Effector memory CD8-positive, alpha-beta T cell (primary cell): ENCODE measurements at places on chromosomes 6 and 20.

DNA sequence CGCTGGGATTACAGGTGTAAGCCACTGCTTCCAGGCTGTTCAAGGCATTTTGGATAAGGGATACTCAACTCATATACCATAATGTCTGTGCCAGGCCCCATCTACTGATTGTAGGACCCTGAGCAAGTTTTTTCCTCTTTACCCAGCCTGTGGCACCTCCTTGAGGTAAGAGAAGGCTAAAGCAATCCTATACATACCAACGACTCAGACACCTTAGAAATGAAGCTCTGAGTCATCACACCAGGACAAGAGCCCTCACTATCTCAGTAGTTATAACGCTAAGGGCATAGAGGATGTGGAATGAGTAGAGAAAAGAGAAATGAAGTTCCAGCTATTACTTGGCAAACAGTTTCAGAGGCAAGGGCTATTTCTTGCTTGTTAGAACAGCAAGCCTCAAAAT lies 16.9 kb downstream of the NDRG3 start:
- DNase-seq, result no peak

GRCh38 chr6:142819603-142820337 lies 125.2 kb downstream of the HIVEP2 start:
- no peak for DNase-seq

- DNase-seq, result no peak
These were observed 59.2 kb downstream of the TRAM2 start for GRCh38 chr6:52517502-52518278.

DNA sequence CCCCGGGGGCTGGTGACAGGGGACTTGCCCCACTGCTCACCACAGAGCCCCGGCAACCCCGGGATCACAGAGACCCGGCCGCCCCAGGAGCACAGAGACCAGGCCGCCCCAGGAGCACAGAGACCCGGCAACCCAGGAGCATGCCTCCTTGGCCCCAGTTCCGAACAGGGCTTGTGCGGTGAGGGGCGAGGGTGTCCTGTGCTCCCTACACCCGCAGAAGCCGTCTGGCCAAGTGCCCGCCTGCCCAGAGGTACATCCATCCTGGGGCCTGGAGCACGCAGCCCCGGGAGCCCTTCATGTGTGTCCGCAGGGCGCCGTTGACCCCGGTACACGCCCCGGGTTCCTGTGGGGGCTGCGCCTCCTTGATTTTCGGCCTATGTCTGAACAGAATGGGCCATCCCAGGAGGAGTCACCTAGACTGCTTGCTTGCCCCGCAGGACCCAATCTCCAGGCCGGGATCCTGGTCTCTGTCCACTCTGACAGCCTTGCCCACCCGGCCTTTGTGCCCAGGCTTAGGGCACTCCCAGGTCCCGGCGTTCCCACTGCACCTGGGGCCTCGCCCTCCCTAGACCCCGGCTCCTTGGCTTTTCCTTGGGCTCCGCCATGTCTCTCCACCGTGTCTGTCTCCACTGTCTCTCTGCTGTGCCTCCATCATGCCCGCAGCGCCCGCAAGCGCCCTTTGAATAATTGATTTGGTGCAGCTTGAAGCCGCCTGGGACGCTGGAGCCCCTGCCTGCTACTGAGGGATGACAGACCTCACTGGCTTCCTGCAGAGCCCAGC lies 219.8 kb downstream of the ERMARD start:
- no peak for DNase-seq

DNA sequence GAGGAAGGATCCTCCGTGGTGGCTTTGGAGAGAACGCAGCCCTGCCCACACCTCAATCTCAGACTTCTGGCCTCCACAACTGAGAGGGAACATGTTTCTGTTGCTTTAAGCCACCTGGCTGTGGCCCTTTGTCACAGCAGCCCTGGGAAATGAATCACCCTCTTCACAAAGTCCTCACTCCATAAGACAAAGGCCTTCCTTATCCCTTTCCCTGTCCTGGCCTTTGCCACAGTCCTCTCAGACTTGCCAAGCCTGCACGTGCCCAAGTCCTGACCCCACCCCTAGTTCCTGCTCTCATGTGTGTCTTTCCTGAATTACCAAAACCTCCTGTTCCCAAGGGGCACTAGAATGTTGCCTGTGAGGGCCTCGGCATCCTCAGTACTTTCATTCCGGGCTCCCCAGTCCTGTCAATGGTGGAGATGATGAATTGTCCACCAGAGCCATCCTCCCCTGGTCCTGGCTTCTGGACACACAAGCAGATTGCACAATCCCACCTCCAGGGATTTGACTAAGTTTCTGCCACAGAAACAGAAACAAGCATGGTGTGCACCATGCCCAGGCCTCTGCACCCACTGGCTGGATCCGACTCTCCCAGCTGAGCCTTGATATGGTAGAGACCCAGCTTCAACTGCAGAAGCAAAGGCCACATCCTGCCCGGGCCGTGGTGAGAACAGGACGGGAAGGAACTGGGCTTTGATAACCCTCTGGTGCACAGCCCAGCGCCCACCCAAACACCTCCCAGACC lies 232.6 kb upstream of the PDE10A start:
- DNase-seq, result no peak

DNA sequence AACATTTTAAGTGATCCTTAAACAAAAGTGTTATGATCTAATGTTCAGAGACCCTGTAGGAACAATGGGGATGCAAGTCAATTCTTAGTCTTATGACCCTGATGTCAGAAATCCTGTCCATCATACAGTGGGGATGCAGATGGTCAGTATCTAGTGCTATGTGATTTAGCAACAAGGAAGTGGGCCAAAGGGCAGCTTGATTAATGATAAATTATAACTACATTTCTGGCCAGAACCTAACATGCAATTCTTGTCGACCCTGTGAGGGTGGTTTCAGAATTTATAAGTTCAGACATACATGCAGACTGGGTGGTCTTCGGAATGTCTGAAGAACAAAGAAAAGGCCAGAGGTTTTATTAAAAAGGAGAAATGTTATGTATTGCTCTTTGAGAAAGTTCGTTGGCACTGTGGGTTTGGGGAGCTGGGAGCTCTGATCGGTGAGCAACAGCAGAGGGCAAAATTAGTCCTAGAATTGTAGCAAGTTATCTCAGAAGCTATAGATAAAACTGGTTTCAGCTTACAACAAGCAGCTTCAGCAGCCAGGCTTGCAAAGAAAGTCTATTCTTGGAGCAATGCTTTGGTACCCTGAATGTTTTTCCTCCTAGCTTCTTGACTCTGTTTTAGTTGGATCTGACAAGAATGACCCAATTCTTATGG lies 50.8 kb downstream of the RPF2 start:
- no peak for DNase-seq

GRCh38 chr20:22974354-22974753 lies 60.8 kb upstream of the SSTR4 start:
- DNase-seq, result no peak

DNA sequence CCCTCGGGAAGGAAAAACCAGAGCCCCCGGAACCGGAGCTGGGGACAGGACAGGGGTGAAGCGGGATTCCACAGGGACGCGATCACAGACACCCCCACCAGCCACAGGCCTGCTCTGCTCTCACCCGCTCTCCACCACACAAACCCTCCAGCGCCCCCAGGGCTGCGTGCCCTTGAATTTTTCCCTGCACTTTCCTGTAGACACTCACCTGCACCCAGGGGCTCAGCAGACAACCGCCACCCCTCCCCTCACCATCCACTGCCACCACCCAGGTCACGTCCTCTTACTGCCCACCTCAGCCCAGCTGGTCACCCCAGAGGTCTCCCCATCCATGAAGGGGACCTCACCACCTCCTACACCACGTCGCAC lies 631 bp downstream of the ULBP2 start:
- no peak for DNase-seq

DNA sequence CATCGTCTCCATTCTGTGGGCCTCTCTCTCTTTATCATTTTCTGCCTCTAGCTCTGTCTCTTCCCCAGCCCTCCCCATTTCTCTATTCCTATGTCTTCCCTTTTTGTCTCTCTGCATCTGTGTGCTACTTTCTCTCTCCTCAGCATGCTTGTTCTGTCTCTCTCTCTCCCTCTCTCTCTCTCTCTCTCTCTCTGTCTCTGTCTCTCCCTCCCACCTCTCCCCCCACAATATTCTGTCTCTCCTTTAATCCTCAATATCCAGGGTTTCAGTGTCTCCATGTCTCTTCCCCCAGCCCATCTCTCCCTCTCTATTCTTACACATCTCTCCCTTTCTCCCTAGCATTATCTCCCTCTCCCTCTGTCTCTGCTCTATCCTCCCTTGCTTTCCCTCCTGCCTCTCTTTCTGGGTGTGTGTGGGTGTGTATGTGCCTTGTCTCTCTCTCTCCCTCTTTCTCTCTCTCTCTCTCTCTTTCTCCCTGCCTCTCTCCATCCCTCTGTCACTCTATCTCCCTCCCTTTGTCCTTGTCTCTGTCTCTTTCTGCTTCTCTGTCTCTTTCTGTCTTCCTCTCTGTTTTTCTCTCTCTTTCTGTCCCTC lies 76.9 kb upstream of the SIRPA start:
- no peak for DNase-seq

DNA sequence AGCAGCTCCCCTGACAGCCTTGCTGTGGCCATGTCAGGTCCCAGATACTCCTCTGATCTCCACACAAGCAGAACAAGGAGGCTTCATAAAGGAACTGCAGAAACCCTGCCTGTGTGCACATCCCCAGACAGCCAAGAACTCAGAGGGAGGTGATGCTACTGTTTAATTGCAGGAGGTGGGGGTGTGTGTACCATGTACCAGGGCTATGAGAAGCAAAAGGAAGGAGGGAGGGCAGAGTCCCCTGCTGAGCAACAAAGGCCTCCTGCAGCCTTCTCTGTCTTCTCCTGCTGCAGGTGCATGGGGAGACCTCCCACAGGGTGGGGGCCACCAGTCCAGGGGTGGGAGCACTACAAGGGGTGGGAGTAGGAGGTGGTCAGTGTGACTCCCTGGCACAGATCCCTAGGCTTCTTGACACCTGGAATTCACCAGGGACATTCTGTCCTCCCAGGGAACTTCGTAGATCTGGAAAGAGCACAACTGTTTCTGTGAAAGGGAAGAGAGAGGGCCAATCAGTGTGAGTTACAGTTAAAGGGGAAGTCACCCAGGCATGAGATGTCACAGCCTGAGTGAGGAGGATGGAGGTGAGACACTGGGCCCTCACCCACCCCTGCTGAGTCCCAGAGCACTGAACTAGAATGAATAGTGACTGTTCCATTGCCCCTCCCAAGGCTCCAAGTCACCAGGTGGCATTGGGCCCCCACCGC lies 2.8 kb downstream of the CST2 start:
- no peak for DNase-seq

DNA sequence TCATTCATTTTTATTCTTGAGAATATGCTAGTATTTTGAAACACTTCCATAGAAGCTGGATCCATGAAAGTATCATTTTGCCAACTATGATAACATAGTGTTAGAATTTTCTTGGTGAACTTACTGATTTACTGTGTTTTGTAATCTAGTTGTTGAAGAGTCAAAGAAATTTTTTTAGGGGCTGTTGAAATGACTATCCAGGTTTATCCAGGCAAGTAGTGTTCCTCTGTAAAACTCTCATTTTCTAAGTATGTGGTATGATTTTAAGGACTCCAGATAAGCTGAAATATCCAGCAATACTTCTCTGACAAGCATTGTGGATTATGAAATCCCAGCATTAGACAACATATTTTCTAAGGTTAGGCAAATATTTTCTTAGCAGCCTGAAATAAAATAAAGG lies 95.9 kb downstream of the GRIK2 start:
- DNase-seq, result no peak

GRCh38 chr6:40802481-40802880 lies 215.3 kb upstream of the LRFN2 start:
- no peak for DNase-seq

DNA sequence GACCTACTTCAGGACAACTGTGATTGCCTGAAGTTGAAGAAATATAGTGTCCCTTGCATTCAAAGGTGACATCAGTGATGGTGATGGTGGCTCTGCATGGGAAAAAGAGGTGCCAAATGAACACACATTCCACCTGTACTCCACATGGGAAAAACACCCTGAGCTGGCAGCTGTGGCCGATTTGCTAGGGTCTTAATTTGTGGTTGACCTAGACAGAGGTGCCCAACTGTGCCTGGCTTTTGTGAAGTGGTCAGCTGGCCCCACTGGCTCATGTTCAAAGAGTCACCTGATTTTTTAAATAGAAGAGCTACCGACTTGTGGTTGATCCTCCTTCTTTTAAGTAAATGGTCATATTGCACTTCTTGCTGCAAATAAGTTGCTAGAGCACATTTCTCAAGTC lies 7.6 kb upstream of the GCNT2 start:
- no peak for DNase-seq

GRCh38 chr6:39830444-39830843 lies 38.3 kb downstream of the DAAM2 start:
- DNase-seq, result no peak

- no peak for DNase-seq
These were observed 24.6 kb upstream of the BMP6 start for GRCh38 chr6:7701212-7701834.

DNA sequence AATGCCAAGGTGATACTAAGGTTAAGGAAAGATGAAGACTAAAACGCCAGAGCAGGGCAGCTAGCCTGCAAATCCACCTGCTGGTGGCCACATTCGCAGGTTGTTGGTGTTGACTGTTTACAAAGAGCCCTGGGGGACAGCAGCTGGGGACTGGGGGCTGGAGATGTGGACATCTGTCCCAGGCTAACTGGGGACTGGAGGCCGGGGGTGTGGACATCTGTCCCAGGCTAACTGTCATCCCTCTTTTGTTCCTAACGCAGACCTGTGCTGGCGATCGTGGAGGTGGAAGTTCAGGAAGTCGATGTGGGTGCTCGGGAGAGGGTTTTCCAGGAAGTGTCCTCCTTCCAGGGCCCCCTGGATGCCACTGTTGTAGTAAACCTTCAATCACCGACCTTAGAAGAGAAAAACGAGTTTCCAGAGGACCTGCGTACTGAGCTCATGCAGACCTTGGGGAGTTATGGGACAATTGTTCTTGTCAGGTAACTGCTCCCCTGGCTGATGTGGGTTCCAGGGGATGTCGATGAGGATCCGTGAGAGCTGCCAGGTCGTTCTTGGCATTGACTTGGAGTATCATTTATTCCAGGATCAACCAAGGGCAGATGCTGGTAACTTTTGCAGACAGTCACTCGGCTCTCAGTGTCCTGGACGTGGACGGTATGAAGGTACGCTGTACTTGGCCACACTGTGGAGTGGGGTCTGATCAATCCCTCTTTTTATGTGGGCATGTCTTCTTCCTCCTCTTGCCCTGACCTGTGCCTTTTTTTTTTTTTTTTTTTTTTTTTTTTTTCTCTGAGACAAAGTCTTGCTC lies 87.0 kb downstream of the SERAC1 start:
- no peak for DNase-seq

DNA sequence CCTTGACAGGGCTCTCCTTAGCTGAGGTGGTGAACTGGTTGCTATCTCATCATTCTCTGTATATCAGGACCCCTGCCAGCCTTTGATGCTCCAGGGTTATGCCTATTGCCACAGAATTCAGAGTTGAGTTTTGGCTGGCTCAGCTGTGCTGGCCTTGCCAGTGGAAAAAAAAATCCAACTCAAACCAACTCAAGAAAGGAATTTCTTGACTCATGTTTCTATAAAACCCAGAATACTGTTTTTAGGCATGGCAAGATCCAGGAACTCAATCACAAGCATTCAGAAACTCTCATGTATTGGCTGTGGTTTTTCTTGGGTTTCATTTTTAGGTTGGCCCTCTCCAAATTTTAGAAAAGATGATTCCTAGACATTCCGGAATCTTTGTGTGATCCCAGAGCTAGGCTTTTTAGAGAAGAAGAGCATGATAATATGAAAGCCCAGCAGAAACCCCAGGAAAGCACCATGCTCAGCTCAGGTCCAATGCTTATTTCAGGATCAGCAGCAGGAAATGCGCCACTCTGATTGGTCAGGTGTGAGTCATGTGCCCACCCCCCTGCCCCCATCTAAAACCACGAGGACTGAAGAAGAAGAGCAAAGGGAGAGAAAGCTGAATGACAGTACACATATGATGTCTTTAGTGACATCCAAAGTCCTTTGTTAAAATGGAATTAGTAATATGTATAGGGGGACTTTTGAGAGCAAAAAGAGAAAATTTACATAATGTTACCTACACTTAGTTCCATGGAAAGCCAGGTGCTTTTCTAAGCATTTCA lies 122.9 kb downstream of the RNF144B start:
- no peak for DNase-seq
